ENCODE measurements at places on chromosomes 11 and 22.
A peak's percentile ranks its signal among the peaks of the same experiment; 100 is the strongest.

DNA sequence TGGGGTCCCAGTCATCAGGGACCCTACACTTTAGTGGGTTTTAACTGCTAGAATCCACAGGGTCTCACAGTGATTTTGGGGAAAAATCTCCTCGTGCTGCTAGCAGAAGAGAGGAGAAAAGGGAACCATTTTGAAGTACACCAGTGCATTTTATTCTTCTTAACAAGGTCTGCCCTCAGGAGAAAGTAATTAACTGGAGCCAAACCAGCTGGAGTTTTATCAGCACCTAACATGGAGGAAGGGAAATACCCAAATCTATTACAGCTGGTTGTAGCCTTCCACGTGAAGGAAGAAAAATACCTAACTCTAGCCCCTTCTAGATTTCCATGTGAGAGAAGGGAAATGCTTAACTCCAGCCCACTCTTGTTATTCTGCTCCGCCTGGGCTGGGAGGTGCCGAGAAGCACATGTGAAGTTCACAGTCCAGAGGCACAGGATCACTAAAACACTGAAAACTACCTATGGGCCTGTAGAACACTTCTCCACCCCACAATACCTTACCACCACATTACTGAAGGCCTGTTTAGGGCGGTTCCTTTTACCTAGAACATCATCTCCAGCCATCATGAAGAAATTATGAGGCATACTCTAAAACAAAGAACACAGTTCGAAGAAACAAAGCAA is 31.3 kb upstream of the TEAD1 start:
- no peak for DNase-seq

DNA sequence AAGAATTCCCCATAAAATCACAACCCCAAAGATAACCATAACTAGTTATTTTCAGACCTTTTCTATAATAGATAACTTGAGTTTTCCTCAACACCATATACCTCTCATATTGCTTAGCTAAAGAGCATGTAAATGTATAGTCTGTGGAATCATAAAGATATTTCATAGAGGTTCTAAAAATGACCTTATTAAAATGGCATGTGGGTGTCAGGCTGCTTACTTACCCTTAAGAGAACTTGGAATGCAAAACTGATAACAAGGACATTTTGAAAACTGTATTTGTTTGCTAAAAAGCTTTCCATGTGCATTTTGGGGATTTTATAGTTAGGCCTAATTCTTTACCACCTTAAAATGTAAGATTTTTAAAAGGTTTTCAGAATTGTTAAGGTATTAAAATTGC is 4.7 kb downstream of the SIK2 start:
- no peak for DNase-seq

- peak; percentile 70 for DNase-seq
These were observed 5.3 kb downstream of the NEAT1 start for GRCh38 chr11:65427691-65428577.

DNA sequence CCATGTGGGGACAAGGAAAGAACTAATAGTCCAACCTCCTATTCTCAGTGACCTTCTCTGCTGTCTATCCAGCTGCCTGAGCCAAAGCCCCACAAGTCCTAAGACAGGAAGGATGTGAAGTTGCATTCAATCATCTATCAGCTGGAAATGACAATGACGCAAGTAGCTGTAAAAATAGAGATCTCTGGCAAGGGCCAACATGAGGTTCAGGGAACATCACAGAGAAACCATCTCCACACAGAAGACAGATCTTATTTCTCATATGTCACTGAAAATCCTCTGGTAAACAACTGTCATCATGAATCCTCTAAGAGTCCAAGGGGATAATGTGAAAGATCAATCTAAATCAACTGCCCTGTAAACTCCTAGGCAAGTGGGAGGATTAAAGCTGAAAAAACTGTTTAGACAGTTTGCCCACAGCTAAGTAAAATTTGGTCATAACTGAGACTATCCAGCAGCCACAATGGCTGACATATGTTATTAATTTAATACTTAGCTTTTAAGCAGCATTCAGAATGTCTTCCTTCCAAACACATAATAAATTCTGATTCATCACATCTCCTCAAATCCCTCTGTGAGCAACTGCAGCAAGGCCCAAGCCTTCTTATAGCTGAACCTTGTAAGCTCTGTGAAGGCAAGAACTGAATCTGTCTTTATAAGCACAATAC is 52.1 kb downstream of the ALG9 start:
- peak; percentile 60 for DNase-seq

GRCh38 chr11:83079820-83080219 is 8.1 kb upstream of the RAB30 start:
- DNase-seq = no peak

- no peak for DNase-seq
These were observed 40.3 kb downstream of the IRAG1 start for GRCh38 chr11:10653261-10653660.

GRCh38 chr22:36204632-36205015 is 3.0 kb upstream of the APOL4 start:
- no peak for DNase-seq

DNA sequence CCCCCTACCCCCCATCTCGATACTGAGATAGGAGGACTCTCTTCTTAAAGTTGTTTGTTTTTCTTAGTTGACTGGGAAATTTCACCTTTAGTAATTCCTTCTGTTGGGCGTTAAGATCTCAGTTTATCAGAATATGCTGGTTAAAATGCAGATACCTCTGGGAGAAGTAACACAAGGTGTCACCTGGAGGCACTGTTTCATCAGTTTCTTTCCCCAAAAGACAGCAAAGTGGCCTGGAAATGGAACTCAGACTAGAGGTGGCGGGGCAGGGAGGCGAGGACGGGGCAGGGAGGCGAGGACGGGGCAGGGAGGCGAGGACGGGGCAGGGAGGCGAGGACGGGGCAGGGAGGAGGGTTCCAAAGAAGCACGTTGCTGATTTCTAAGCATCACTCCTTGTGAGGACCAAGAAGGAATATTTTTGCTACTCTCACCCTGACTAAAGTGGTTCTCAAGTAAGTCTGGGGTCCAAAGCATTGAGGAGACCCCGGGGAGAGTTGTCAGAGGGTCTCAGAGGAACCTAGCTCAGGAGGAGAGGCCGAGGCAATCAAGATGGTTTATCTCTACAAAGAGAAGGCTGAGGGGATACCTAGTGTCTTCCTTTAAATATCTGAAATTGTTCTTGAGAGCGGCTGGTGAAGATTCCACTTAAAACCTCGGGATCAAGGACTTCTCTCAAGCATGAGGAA is 147.0 kb upstream of the B3GAT1 start:
- no peak for DNase-seq

DNA sequence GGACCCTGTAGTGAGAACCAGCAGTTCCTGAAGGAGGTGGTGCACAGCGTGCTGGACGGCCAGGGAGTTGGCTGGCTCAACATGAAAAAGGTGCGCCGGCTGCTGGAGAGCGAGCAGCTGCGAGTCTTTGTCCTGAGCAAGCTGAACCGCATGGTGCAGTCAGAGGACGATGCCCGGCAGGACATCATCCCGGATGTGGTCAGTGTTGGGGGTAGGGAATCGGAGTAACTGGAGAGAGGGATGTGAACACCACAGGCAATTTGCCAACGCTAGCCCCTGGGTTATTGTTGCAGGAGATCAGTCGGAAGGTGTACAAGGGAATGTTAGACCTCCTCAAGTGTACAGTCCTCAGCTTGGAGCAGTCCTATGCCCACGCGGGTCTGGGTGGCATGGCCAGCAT is 19.9 kb downstream of the MADD start:
- no peak for DNase-seq

GRCh38 chr11:79367844-79368243 is 73.0 kb downstream of the TENM4 start:
- no peak for DNase-seq

DNA sequence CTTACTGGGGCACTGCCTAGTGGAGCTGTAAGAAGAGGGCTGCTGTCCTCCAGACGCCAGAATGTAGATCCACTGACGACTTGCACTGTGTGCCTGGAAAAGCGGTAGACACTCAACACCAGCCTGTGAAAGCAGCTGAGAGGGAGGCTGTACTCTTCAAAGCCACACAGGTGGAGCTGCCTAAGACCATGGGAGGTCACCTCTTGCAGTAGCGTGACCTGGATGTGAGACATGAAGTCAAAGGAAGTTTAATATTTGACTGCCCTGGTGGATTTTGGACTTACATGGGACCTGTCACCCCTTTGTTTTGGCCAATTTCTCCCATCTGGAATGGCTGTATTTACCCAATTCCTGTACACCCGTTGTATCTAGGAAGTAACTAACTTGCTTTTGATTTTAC is 196.6 kb upstream of the CTSC start:
- DNase-seq = no peak

GRCh38 chr22:29772170-29772641 is 5.0 kb downstream of the UQCR10 start:
- DNase-seq = peak; percentile 31

- DNase-seq = no peak
These were observed at the start of gene SYT13 for GRCh38 chr11:45285930-45286632. TSS of gene SYT13 (minus strand) at chr11:45286341. CDS start at chr11:45286207, 134 bp downstream.

GRCh38 chr22:30444632-30445437 is 19.3 kb downstream of the MTFP1 start:
- DNase-seq = peak; percentile 76

DNA sequence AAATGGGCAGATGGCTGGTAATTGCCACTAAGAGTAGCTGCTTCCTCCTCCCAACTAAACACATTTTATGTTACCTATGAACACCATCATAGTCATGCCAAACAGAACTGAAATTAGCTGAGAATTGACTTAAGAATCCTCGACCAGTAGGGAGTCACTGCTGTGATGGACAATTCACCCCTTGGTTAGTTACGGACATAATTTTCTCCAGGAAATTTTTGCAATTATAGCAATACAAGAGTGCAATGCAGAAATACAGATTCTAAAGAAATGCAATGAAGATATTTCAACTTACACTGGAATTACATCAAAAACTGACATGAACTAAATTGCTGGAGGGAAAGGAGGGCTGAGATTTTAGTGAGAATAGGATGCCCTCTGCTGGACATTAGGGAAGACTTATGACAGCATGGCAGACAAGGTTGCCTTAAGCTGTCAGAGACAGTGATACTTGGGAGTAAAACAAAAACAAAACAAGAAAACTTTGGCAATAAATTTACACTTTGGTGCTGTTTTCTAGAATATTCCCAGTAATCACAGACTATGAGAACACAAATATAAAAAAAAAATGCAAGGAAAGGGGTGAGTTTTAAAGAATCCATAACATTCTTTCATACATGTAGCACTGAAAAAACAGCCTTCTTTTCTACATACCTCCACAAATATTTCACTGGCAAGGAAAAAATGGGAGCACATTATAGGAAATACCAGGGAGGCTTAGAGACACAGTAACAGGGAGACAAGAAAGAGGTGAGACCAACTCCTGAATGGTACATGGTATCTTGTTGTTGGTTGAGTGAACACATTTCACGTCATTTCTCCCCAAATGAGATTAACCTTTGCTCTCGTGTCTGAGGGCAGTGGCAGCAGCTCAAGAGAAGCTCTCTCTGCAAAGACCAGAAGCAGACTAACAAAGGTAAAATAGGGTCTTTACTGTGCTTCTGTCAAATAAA is 11.2 kb upstream of the PPP2R1B start:
- peak; percentile 75 for DNase-seq

DNA sequence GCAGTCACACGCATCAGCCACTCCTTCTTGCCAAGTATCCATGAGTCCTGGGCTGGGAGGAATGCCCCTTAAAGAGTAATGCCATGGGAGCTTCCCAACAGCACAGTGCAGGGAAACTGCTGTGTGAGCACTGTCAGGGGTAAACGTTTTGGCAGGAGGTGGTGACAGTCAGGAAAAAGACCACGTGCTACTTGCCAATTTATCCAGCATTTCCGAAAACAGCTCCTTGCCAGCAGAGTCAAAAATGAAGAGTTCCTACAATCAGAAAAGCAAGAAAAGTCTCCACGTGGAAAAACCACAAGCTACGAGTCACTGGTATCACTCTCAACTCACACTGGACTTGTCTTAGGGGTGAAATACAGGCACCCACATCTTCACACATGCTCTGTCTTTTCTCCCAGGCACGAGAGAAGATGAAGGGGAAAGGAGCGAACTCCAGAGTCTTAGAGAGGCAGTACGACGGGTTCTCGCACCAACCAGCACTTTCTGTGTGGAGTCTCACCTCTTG is 9.9 kb downstream of the IFT27 start:
- DNase-seq = no peak

Measured in endothelial cell of umbilical vein (primary cell).